ENCODE measurements at places on chromosomes 4 and X.

DNA sequence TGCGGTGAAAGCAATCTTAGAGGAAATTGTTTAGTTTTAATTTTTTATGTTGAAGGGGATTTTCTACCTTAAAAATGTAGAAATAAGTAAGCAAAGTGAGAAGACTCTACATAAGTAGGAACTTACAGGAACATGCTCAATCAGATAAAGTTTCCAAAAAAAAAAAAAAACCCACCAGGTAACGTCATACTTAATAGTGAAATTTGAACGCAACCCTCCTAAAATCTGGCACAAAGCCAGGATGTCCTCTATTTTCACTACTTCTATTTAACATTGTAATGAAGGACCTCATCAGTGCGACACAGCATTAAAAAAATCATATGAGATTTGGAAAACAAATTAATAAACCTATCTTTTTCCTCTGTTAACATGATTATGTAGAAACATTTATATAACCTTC is 135.0 kb upstream of the FAT4 start:
- no peak for DNase-seq

- DNase-seq, result no peak
Measured at GRCh38 chr4:6877067-6877466, 32.6 kb upstream of the TBC1D14 start.

GRCh38 chr4:81449015-81449414 is 22.7 kb downstream of the RASGEF1B start:
- no peak for DNase-seq

DNA sequence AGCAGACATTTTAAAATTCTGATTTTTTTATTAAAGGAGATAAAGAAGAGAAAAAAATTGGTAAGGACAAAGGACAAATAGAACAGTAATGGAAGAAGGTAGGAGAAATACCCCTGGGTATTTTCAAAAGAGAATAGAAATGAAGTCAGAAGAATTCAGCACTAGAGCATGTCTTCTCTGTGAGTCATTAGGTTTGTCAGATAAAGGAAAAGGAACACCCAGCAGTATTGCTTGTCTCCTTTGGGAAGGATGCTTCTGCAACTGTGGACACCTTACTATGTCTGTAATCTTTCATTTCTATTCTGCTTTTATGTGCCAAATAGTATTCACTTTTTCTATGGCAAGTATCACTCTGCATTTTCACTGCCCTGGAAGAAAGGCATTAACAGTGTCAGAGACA is 24.0 kb upstream of the PCDH7 start:
- DNase-seq, result no peak

DNA sequence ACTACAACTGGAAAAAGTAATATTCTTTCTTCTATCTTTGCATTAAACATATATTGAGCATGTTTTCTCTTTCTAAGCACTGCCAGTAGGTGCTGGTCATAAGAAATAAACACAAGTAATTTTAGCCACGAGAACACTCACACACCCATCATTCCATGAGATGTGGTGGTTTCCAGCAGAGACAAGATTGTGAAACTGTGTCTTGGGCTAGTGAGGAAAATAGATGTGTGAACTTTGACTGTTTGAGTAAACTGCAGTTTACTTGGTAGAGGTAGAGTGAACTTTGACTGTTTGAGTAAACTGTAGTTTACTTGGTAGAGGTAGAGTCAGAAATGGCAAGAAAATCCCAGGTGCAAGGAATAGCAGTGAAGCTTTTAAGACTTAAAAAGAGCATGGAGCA is 300.9 kb upstream of the HS3ST1 start:
- DNase-seq, result no peak

GRCh38 chr4:126207910-126208309 is 893.2 kb downstream of the FAT4 start:
- no peak for DNase-seq

DNA sequence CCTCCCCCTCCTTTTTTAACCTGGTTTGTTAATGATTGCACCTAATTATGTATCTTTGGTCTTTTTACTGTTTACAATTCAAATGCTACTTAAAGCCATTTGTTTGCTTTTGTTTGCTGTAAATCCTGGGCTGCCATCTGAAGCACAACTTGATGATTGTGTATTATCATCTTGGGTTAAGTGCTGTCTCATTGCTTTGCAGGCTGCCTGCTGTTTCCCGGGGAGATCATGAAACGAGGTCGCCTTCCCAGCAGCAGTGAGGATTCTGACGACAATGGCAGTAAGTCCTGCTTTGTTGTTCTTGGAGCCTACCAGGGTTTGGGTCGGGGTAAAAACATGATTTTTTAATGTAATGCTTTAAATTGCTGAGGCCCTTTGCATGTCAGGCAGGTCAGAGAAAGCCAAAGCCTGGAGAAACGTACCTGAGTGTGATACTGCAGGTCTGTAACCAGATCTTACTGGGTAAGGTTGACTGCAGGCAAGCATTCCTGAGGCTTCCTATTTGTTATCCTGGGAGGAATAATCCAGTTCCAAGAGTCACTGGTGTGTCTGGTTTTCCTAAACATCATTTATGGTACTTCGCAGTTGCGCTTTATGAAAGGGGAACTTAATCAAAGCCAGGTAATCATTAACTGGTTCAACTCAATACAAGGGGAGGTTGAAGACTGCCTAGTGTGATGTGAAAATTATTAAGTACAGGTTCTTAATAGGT is 22.2 kb downstream of the JADE1 start:
- DNase-seq, result no peak
